ENCODE measurements at places on chromosomes 1 and 21.

DNA sequence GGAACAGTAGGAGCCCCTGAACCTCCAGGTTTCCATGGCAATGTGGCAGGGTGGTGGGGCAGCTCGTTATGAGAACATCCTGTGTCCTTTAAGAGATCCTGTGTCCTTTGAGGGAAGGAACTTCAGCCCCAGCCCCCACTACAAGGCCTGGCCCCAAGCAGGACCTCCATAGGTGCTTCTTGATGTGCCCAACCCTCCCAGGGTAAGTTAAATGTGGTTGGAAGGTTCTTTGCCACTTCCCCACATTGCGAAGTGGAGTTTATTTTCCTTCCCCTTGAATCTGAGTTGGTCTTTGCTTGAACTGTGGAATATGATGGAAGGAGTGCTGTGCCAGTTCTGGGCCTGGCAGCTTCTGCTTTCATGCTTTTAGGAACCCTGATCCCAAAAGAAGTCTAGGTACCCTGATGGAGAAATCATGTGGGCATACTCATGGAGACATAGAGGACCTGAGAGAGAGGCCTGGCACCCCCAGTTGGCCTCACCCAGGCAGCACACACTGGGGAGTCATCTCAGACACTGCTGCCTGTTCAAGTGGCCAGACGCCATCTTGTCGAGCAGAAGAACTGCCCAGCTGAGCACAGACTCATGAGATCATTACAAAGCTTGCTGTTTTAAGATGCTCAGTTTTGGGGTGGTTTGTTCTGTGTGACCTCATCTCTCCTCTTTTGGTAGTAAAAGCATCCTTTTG lies 44.1 kb upstream of the ACTL8 start:
- no peak for DNase-seq

DNA sequence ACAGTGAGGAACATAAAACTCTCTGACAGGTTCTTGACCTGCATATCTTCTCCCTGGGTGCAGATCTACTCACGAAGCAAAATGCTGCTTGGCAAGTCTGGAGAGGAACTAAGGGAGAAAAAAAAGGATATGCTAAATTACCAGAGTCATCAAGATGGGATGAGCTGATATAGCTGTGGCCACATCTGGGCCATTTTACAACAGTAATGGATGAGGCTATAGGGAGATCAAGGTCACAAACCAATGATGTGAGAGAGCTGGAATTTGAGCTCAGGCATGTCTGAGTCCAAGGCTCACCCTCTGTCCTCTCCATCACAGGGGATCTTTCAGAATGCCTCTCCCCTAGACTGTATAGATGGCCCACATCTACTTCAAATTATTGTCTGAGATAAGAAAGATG lies 26.2 kb downstream of the ZMYND12 start:
- DNase-seq, result no peak

DNA sequence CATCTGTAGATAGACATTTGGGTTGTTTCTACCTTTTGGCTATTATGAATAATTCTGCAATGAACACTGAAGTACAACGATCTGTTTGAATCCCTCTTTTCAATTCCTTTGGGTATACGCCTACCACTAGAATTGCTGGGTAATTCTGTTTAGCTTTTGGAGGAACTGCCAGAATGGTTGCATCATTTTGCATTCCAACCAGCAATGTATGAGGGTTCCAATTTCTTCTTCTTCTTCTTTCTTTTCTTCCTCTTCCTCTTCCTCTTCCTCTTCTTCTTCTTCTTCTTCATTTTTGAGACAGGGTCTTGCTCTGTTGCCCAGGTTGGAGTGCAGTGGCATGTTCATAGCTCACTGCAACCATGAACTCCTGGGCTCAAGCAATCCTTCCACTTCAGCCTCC lies 13.8 kb upstream of the THEM5 start:
- no peak for DNase-seq

DNA sequence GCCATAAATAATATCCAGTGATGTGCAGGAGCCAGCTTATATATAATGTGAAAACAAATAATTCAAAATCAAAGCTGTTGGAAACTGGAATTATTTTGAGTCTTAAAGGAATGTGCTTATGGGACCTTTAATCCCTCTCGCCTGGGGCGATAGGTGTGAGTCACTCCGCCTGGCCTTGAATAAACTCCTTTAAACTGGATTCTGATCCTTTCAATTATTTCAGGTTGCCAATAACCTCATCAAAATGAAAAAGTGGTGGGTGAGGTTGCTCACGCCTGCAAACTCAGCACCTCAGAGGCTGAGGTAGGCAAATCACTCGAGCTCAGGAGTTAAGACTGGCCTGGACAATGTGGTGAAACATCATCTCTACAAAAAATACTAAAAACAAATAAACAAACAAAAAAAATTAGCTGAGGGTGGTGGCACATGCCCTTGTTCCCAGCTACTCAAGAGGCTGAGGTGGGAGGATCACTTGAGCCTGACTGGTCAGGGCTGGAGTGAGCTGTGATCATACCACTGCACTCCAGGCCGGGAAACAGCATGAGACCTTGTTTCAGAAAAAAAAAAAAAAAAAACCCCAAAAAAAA lies 11.4 kb upstream of the SLC2A5 start:
- DNase-seq, result no peak

DNA sequence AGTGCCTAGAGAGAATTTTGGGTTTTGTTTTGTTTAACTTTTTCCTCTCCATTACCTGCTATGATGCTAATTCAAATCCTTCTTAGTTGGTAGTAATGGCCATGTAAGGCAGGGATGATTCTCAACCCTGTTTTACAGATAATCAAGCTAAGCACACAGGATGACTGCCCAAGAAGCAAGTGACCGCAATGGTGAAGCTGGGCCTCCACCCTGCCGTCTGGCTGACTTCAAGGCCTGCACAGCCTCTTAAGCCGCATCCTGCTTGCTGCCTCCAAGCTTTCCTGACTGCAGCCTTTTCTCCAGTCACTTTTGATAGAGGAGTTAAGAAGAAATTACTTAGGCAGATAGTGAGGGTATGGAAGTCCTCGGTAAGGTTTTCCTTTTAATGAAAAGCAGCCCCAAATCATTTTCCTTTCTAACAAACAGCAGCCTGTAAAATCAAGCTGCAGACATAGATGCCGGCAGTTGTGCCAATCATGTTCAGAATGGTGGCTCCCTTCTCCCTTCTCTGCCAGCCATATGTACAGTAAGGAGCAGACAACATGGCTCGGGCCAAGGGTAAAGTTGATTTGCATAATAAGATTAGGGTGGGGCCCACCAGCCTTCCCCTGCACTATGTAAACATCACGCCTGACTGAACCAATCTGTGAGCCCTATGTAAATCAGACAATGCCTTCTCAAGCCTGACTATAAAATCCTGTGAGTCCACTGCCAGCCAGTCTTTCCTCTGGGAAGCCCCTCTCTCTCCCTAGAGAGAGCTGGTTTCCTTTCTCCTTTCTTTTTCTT lies 8.8 kb upstream of the CTBS start:
- DNase-seq, result no peak

GRCh38 chr1:167514288-167514687 lies 4.0 kb downstream of the CD247 start:
- no peak for DNase-seq

GRCh38 chr1:184416946-184417345 lies 30.1 kb downstream of the C1orf21 start:
- DNase-seq, result no peak

- DNase-seq, result no peak
Observed at GRCh38 chr1:20100632-20101355, 18.5 kb downstream of the PLA2G2D start.

DNA sequence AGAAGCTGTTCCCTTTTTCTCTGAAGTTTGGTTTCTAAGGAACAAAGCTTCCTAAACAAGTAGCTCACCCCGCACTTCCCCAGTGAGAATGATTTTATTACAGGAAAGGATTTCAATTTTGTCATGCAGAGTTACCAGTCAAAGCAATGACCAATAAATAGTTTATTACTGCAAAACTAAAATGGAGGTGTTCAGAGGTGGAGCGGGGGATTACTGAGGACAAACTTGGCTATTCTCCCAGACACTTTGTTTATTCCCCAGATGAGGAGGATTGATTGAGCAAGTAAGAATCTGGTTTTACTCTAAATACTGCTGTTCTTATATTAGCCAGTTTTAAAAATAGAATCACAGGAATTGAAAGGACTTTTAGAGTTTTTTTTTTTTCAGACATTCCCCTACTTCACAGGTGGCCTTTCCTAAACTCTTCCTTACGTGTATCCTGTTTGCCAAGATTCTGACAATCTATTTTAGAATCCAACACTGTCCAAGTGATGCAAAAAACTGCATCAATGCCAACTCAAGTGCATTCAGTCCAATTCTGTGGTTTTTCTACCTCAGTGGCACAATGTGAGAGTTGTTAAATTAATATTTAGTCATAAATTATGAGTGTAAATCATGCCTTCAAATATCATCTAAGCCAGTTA lies 136.1 kb downstream of the TNFSF18 start:
- no peak for DNase-seq

GRCh38 chr1:174077749-174078490 lies 55.8 kb upstream of the RC3H1 start:
- DNase-seq, result no peak

- DNase-seq, result no peak
Observed at GRCh38 chr1:79815115-79815514, 808.6 kb upstream of the ADGRL4 start.

GRCh38 chr1:35929730-35930592 lies 944 bp upstream of the AGO3 start:
- DNase-seq, result no peak

GRCh38 chr21:41957991-41958766 lies 4.4 kb upstream of the C2CD2 start:
- DNase-seq, result peak; percentile 74

GRCh38 chr1:27600498-27601175 lies 3.3 kb downstream of the AHDC1 start:
- DNase-seq, result no peak

GRCh38 chr1:55320891-55321290 lies 105.7 kb upstream of the USP24 start:
- no peak for DNase-seq

- DNase-seq, result no peak
Observed at GRCh38 chr1:5595531-5596170, 396.6 kb downstream of the NPHP4 start.

- DNase-seq, result no peak
Observed at GRCh38 chr1:97764991-97765390, 155.8 kb downstream of the DPYD start.

GRCh38 chr1:207502726-207503125 lies 6.8 kb downstream of the CR1 start:
- no peak for DNase-seq

DNA sequence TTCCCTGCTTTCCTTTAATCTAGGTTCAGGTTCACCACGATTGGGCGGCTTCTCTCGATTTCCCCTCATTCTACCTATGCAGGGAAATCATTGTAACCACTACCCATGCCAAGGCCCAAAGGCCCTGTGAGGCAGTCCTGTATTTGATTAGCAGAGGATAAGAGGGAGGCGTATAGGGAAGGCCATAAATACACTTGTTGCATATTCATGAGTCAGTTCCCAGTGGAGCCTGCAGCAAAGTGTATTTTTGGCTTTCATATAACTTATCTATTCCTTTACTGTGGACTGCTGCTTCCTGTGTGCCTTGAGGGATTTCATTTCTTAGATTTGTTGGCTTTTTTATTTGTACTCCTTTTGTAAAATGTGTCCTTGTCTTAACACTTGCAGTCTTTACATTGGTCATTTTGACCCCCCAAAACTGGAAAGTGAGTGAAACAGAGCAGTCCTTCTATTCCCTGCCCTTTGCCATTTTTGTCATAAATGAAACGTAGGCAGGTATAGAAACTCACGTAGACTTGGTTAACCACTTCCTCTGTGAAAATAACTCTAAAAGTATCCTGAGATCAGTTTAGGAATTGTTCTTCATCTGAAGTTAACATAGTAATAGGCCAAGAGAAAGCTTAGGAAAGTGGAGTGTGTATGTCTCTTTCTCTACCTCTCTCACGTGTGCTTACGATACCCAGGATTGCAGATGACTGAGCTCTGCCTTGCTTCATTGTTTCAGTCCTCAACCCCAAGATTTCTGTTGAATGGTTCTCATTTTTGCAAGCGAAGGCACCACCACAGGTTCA lies 19.6 kb upstream of the KCNQ4 start:
- DNase-seq, result no peak

DNA sequence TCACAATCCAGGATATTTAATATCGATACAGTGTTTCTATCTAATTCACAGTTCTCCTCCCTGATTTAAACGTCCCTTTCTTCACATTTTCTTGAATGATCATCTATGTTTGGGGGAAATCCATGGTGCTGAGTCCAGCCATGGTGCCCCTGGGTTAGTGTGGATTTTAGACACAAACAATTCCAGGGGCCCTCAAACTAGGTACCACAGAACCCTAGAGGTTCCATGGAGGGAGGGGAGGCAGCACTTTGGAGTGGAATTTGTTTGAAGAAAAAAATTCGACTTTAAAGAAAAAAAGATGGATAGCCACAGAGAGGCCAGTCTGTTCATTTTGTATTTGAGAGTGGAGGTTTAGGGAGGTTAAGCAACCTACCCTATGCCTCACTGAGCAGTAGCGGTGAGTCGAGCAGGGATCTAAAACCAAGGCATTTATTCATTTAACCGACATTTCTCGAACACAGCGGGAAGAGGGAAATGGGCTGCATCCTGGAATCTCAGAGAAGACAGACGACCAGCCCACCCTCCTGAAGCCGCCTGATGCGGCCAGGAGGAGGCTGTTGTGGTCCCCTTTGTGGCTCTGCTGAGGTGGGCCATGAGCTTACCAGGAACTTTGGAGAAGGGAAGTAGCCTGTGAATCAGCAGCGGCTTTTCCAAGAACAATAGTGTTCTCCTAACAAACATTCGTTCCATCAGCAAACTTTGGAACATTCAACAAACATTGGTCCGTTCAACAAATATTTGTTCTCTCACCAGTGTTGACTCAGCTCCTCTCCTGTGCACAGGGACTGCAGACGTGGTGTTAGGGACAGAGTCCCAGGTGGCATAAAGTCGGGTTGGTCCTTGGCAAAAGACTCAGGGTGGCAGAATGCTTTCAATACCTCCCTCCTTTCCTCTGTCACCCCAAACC lies 103.5 kb upstream of the ZBTB40 start:
- DNase-seq, result no peak

DNA sequence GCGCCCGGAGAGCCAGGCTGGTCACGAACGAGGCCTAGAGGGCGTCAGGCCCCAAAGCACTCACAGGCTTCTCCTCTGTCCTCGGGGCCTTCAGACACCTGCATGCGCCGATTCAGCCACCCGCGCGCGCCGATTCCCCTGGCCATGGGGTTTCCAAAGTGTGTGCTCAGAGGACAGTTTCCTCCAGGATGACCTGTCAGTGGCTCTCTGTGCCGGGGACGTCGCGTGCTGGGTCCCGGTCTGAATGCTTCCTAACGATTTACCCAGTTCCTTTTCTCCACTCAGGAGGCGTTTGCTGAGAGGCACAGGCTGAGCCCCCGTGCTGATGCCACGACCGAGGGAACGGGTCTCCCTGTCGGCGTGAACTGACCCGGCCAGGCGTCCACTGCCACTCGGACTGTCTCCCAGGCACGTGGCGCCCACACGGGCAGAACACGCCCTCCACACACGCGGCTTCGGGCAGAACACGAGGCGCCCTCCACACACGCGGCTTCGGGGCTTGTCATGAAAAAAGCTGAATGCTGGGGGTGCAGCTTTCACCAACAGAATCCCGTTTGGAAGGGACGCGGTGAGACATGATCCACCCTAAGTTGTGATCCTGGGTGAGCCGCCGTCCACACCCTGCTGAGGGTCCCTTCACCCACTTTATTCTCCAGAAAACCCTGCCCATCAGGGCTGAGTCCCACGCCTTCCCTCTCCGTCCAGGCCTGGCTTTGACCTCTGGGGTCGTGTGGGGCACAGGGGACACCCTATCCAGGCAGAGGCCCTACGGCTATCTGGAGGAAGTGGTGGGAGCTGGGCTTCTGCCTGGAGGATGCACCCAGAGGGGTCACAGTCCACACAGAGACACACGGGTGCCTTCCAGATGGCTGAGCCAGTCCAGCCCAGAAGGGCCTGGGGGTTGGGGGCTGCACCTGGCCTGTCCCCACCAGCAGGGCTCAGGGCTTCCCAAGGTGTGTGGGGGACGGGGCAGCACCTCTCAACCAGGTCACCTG lies 56.1 kb downstream of the COL6A1 start:
- no peak for DNase-seq
